Stimulated activated CD4-positive, alpha-beta T cell treated with anti-CD3 and anti-CD28 coated beads, Interleukin-4, amount 100 ng/mL, for 48 hours (primary cell): ENCODE measurements at places on chromosomes 3 and 15.
A peak's percentile ranks its signal among the peaks of the same experiment; 100 is the strongest.

DNA sequence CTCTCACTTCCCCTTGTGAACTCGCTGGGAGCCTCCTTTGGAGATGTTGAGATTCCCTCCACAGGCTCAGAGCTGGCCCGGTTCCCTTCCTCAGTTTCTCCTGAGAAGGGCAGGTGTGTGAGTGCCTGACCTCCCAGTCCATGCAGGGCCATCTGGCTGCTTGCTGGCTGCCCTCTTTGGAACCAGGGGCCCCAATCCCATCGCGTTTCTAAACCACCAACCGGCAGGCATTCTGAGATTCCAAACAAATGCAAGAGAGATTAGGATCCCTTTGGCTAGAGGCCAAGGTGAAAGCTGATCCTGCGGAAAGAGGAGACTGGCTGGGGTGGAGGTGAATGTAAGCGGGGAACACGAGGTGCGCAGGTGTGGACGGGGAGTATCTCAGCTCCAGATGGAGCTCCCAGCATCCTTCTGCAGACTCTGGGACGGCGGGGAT is 2.9 kb upstream of the PRRT3 start:
- DNase-seq: no peak

- DNase-seq: no peak
These were observed 73.2 kb downstream of the ST8SIA2 start for GRCh38 chr15:92466834-92467233.

GRCh38 chr3:195458316-195458717 is 15.5 kb upstream of the ACAP2 start:
- no peak for DNase-seq

- no peak for DNase-seq
These were observed 1.4 kb downstream of the USP3 start for GRCh38 chr15:63505842-63506222.

DNA sequence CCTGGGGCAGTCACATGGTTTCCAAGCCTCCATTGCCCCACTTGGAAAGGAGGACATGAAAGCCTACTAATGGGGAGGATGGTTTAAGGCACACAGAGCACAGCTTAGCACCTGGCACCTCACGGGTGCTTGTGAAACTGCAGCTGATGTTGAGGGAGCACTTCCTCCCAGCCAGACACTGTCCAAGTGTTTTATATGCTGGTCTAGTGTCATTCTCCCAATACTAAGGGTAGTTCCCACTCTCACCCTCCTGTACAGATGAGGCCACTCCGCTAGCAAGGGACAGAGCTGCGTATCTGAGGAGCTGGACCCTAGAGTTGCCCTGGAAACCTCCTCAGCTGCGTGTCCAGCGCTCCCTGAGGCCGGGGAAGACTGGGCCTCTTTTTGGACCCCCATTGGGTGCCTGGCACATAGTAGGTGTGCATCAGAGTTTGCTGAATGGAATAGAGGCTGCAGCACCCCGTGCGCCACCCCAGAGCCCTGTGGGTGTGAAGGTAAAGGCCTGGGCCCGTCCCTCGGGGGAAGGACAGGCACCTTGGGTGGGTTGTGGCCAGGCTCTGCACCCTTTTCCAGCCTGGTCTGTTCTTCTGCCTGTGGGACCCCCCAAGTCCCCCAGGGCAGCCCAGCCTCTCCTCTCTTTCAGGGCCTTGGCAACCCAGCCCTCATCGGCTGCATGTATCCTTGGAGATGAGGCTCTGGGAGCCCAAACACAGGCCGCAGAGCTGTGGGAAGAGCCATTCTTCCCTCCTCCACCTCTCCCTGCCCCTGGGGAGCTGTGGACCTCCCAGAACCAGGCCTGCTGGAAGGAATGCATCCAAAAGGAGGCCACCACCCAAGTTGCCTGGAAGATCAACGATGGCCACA is 31.3 kb downstream of the DNASE1L3 start:
- no peak for DNase-seq

DNA sequence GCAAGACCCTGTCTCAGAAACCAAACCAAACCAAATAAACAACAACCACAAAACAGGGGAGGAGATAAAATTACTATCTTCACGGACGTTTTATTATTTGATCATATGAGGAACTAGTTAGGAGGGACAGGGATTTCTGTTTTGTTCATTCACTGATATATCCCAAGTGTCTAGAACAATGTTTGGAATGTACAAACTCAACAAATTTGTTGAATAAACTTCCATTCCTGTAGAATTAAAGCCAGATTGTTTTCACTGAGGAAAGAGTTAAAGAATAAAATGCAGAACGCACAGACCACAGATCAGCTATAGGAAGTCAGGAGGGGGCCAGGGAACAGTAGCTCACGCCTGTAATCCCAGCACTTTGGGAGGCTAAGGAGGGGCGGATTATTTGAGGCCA is 6.5 kb upstream of the STRC start:
- DNase-seq: no peak

DNA sequence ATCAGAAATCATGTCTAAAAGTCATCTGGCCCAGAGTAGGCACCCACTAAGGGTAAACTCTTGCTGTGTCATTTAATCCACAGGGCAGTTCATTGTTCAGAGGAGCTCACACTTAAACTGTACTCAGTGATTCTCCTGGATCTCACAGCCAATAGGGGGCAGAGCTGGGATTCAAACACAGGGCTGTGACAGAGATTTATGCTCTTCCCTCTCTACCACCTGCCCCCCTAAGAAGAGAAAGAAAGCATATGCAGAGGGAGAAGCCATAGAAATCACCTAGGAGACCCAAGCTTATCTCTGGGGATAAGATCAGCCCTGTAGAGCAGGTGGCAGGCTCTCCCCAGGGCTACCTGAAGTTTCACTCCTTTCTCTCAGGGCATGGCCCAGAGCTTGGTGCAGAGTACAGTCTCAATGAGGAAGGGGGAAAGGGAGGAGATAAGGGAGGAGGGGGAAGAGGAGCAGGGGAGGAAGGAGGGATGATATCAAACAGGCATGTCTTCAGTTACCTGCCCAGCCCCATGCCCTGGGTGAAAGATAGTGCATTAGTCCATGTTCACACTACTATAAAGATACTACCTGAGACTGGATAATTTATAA is 51.8 kb upstream of the ADPGK start:
- no peak for DNase-seq

- no peak for DNase-seq
These were observed 146.2 kb upstream of the SEMA6D start for GRCh38 chr15:47570881-47571640.

GRCh38 chr3:194664857-194665256 is 7.1 kb downstream of the LSG1 start:
- no peak for DNase-seq

DNA sequence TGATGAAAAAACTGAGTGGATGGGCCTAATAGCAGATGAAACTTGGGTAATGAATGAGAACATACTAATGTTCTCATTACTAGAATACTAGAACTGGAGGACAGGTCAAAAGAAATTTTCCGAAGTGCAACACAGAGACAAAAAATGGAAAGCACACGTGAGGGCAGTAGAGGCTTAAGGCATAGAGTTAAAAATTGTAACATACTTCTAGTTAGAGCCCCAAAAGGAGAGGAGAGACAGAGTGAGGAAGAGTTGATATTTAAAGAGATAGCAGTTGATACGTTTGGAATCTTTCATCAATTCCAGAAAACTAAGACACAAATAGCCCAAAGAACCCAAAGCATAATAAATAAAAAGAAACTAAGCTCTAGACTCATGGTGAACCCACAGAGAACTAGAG is 327.9 kb downstream of the SQOR start:
- no peak for DNase-seq

- DNase-seq: no peak
These were observed 65.6 kb upstream of the C15orf39 start for GRCh38 chr15:75136118-75136517.

DNA sequence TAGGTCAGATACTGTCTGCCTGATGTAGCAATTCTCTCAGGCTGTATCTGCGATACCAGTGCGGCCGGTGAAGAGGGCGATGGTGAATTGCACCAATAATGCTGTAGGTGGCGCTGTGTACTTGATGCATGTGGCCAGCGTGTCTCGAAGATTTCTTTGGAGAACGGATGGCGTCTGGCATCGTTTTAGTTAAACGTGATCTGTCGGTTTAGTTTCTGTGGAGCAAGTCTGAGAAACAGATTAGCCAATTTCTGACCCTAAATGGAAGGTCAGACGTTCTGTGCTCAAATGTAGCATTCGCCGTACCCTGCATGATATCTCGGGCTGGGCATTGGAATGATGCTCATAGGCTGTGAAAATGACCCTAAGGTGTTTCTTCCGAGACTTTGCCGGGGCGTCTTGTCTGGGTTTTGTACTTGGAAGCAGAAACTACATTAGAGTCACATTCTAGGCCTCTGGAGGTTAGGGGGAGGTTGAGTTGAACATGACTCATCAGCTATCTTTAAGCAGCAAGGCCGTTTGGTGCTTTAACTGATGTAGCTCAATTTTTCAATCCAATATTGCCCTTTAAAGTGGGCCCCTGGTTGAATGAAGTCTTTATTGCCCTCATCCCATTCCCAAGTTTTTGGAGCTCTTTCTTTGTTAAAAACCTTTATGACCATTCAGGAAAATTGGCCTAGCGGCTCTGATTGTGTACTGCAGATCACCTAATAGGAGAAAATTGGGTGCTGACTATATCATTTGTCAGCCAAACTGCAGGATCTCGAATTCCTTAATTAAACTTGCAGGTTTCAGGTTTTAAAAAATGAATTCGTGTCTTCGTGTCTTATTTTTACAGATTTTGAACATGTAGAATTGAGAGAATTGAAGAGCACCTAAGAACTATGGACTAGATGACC is 80.0 kb downstream of the SQOR start:
- peak; percentile 42 for DNase-seq

DNA sequence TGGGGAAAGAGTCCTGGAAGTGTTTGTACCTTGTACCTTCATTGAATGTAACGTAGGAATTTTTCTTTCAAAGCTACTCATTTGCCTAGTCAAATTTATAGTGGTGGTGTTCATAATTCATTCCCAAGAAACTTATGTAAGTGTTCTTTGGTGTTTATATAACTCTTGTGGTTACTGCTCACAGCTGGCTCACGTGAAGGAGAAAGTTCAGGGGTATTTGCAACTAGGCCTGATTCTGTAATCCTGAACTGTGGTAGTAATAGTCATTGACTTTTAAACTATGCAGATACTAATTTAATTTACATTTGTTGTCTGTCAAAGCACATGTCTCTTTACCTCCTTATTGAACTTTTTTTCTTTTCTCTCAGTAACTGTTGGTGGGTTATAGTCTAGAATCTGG is 50.5 kb upstream of the TEX264 start:
- DNase-seq: no peak

DNA sequence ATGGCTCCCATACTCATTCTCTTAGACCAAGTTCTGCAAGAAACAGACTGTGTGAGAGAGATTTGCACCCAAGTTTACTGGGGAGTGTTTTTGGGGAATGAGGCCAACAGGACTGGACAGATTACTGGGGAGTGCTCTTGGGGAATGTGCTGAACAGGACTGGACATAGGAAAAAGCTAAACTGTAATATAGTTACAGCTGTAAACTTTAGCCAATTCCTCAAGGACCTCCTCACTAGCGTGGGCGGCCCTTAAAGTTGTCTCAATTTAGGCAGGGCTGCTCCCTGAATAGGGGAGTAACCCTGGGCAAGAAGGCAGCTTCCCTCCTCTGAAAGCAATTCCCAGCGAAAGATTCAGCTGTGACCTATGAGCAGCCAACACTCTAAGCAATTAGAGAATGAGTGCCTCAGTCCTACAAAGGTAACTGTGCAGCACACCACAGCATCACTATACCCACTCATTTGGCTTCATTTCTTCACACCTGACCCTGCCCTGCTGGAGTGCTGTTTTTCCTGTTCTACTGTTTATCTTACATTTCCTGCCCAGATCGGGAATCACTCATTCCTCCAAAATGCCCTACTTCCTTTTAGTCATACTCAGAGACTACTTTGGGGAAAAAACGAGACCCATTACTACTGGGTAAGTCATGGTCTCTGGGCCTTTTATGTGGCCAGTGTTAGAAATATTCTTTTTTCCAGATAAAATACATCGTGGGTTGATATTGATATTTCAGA is 41.3 kb upstream of the TRIM42 start:
- no peak for DNase-seq

DNA sequence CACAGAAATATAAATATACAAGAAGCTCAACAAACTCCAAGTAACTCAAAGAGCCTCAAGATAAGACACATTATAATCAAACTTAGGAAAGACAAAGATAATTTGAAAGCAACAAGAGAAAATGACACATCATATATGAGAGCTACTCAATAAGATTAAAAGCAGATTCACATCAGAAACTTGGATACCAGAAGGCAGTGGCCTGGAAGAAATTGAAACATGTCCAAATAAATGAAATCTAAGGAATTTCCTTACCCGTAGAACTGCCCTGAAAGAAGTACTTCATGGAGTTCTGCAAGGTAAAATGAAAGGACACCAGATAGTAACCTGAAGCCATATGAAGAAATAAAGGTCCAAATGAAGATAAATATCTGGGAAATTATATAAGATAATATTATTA is 113.9 kb downstream of the LSAMP start:
- DNase-seq: no peak

GRCh38 chr3:175456466-175456865 is 597.3 kb downstream of the NAALADL2 start:
- DNase-seq: no peak
